ENCODE measurements at places on chromosomes 4 and X.
A peak's percentile ranks its signal among the peaks of the same experiment; 100 is the strongest.

GRCh38 chr4:152360045-152360410 is 175.9 kb downstream of the FBXW7 start:
- DNase-seq, result no peak

DNA sequence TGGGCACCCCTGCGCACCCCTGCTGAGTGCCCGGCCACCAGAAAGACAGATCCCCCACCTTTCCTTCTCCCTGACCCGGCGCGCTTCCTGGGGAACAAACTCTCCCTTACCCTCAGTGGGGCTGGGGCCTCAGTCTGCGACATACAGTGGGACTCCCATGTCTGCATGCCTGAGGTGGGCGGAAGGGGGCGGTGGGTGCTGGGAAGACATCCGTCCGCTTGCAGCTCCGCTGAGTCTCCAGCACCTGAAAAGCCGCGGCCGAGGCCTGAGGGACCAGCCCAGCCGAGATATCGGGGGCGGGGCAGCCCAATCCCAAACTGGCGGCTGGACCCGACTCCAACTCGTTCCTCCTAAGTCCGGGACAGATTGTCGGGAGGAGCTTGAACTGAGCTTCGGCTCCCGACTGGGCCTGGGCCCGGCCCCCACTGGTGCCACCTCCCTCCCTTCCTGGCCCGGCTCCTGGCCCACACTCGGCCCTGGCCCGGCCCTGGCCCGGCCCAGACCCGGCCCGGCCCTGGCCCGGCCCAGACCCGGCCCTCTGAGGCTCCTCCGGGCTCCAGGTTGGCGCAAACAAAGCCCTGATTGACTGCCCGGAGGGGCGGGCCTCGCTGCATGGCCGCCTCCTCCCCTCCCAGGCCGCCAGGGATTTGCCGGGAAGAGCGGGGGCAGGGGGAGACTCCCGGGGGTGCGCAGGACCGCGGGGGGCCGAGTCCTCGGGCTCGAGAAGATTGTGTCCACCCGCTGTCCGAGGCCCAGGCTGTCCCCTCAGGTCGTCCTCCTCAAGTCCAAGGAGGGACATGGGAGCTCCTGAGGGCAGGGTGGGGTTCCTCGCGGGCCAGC is 877 bp upstream of the SLC16A2 start:
- no peak for DNase-seq

GRCh38 chr4:73945140-73945539 is 36.7 kb downstream of the PF4 start:
- DNase-seq, result no peak

- DNase-seq, result no peak
These were observed 51.4 kb downstream of the FHL1 start for GRCh38 chrX:136198678-136199243.

DNA sequence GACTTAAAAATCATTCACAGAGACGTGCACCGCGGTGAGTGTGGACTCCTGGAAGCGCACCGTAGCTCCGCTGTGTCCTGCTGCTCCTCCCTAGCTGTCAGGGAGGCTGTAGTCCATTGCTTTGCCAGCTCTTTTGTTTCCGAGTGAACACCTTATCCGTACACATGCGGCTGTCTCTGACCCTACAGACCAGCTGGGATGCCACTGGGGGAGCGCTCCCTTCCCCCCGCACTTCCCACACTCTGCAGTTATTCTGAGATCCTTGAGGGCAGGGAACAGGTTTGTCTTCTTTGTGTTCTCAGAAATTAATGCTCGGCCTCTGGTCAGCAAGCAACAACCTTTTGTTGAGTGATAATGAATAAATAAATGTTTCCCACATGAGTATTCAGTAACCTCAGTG is 33.7 kb upstream of the MSANTD1 start:
- DNase-seq, result no peak

DNA sequence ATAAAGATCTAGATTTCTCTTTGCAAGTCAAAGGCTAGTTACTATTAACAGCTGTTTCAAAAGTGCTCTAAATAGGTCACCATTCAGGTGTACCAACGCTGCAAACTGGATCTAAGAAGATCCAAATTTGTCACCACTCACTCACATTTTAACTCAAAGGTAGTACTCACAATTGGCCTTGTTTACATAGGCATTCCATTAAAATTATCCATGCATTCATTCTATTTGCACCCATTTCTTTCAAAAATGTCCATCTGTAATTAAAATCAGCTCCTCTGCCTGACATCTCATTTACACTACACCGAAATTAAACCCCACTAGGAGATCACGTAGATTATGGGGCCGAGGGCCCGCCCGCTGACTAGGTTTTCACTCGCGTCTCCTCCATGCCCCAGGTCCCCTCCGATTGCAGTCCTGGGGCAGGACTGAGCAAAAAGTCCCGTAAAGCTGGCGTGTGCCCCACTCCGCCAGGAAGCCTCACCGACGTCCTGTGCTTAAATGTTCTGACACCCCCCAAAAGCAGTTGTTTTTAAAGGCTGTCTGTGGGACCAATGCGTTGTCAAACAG is 1.3 kb upstream of the ING2 start:
- DNase-seq, result peak; percentile 2

DNA sequence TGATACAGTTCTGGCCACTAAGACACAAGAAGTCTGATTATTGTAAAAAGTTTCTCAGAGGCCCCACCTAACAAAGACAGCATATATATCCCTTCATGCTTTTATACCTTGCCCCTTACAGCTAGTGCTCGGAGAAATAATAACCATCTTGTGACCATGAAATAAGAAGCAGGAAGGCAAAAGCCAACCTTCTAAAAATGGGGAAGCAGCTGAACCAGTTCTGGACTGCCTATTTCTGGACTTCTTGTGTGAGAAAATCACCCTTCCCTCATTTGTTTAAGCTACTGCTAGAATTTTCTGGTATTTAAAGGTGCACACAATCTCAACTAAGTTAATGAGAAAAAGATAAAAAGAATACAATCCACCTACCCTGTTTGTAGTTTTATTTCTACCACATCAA is 87.5 kb downstream of the CNOT6L start:
- DNase-seq, result no peak

- DNase-seq, result no peak
These were observed 14.8 kb downstream of the BLOC1S4 start for GRCh38 chr4:6730603-6731317.

DNA sequence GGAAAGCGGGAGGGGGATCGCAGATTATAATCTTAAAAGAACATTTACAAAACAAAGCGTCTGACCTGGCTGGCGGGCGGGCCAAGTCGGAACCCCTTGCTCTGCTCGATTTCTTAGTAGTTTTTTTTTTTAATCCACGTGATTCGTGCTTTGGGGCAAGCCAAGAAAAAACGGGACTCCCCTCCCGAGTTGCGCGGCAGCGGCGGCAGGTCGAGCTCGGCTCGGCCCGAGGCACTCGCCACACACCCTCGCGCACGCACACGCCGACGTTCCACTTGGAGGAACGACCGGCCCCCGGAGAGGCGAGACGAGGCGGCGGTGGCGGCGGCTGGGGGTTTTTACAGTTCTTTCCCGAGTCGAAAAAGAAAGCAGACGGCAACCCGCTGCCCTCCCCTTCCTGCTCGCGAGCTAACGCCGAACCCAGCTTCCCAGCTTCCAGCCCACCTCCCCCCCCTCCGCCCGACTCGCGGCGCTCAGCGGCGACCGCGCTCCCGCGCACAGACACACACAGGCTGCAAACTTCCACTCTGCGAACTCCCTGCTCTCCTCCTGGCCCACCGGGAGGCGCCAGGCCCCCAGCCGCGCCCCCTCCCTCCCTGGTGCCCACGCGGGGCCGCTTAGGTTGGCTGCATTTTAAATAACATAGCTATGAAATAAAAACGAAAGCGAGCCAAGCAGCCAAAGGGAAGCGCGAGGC is 1.2 kb downstream of the BCOR start:
- DNase-seq, result peak; percentile 69

DNA sequence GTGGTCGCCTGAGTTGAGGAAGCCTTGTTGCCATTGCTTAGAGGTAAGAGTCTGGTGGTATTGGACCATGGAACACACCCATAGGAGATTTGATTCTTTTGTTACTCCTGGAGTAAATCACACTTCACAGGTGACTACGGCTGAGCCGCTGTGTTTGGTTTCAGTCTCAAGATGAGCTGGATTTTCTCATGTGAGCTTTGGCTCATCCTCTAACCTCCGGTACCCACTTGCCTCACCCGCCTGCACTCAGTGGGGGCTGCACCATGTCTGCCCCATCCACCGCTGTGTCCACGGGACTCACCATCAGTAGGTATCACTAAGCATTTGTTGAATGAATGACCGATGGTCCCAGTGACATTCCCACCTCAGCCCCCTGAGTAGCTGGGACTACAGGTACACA is 52.7 kb downstream of the HTT-AS start:
- no peak for DNase-seq

- no peak for DNase-seq
These were observed 161.8 kb downstream of the RPA4 start for GRCh38 chrX:97045470-97045869.

DNA sequence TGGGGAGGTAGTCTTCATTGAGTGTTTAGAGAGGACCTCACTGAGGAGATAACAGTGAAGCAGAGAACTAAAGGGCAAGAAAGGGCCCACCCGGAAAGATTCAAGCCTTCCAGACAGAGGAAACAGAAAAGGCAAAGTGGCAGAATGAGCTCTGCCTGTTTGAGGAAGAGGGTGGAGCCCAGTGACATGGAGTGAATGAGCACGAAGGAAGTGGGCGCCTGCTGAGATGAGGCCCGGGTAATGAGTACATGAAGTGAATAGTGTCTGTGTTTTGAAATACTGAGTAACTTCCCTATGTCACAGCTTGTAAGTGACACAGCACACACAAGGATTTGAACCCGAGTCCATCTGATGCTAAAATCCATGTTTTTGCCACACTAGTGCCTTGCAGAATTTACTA is 32.5 kb upstream of the TLR2 start:
- peak; percentile 51 for DNase-seq

GRCh38 chr4:140004549-140004895 is 149.5 kb downstream of the MAML3 start:
- DNase-seq, result no peak

GRCh38 chr4:145195167-145195952 is 15.0 kb upstream of the OTUD4 start:
- no peak for DNase-seq

GRCh38 chrX:147559191-147559590 is 352.5 kb upstream of the FMR1 start:
- no peak for DNase-seq

GRCh38 chr4:145423017-145423708 is 58.5 kb upstream of the SMAD1 start:
- DNase-seq, result no peak

- DNase-seq, result no peak
These were observed 156.6 kb downstream of the PPP3CA start for GRCh38 chr4:101190751-101191150.

DNA sequence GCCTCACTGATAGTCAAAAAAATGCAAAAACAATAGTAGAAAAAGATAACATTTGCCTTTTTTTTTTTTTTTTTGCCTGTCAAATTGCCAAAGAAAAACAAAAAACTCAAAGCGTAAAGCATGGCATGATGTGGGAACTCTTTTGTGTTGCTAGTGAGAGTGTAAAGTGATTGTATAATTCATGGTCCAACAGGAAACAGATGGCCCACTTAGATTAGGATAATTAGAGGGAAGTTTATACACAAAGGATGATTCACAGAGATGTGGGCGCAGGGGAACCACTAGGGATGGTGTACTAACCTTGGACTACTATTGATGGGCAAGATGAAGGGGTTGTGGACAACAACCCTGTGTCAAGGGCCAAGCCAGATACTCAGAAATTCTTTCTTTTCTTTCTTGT is 16.4 kb downstream of the MCUB start:
- DNase-seq, result no peak

GRCh38 chrX:123425471-123425870 is 241.4 kb downstream of the GRIA3 start:
- no peak for DNase-seq

- no peak for DNase-seq
These were observed 36.3 kb downstream of the ATRX start for GRCh38 chrX:77749695-77750094.

DNA sequence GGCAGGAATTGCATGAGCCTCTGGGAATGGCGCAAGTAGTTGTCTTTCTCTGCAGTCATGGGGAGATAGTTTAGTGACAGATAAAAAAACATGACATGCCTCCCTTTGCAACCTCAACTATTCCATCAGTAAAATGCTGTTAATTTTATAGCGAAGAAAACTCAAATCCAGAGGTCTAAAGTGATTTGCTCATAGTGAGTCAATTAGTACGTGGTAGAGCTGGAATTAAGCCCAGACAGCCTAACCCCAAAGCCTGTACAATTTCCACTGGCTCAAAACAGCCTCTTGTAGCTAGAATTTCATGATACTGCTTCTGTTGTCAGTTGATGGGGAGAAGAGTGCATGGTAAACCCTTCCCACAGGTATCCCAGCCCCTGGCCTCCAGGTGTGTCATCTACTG is 81.3 kb upstream of the TRPC5 start:
- no peak for DNase-seq

GRCh38 chrX:113726898-113727297 is 857.0 kb upstream of the HTR2C start:
- DNase-seq, result no peak

- DNase-seq, result no peak
These were observed 83.2 kb downstream of the TMEM131L start for GRCh38 chr4:153549405-153549804.

DNA sequence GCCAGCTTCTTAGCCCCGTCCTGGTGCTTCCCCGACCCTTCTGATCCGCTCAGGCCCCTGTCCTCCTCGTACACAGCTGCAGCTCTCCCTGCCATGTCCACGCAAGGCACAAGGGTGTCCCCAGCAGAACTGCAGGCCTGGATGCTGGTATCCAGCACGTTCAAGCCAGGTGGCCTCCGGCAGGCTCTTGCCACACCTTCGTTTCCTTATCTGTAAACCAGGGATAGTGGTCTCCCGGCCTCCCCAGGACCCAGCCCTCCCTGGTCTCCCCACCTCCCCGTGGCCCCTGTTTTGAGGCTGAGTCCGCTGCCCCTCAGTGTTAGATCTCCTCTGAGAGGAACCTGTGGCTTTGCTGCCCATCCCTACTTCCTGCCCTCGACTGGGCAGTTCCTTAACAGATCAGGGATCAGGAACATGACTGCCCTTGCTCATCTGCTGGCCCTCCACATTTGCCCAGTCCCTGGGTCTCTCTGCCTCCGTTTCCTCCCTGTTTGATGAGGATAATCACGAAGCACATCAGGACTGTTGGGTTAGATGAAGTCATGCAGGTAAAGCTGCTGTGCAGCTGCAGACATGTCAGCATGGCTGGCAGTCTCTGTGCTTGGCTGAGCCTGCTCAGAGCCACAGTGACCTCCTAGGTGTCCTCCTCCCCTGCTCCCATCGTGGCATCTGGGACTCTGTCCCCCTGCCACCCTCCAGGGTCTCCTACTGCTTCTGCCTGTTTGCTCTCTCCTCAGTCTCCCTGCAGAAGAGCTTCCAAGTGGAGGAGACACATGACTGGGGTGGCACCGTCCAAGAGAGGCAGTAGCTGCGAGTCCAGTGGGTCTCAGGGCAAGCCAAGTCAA is 32.9 kb downstream of the PIGG start:
- no peak for DNase-seq

- no peak for DNase-seq
These were observed 243.9 kb upstream of the WDFY3 start for GRCh38 chr4:85210353-85210752.

DNA sequence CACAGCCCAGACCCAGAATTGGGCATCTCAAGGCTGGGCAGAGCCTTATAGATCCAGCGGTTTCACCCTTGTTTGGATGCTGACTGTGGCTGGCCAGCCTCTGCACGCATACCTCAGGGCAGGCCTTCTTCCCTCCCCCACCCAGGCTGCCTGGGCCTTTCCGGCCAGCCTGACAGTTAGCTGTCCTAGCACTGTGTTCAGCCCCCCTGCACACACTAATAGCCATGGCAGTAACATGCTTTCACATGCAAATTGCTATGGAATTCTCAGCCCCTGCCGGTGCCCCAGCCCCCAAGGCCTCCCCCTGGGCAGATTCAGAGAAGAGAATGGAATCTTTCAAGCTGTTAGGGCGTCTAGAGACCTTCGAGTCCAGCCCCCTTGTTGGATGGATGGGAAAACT is 17.7 kb downstream of the EFNB1 start:
- DNase-seq, result no peak

All from CD4-positive, alpha-beta memory T cell (primary cell).